Activated CD8-positive, alpha-beta memory T cell treated with anti-CD3 and anti-CD28 coated beads for 24 hours (primary cell): ENCODE measurements at places on chromosomes 6 and 20.

DNA sequence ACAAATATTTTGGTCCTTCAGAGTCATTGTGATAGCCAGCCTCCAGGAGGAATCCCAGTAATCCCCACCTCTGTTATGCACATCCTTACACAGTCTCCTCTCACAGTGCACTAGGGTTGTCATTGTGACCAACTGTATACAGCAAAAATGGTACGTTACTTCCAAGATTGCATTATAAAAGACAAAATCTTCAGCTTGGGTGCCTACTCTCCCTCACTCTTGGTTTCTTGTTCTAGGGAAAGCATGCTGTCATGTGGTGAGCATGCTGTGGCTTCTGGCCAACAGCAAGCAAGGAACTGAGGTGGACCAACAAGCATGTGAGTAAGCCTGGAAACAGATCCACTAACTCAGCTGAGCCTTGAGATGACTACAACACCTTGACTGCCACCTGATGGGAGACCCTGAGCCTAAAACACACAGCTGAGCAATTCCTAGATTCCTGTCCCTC is 130.1 kb upstream of the DST start:
- DNase-seq = no peak

DNA sequence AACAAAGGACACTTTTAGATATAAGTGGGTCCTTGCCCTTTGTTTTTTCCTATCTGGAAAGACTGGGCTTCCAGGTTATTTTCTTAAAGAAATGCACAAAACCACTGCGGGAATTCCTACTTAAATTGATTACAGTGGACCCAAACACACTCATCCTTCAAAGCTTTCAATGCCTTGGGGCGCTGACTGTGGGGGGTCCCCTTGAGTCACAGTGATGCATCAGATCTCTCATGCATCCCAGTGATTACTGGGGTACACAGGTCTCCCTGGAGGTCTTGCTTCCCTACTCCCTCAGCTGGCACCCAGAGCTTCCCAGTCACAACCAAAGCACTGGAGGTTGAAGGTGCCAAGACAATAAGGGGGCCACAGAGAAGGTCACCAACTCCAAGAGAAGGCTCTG is 20.7 kb downstream of the ABHD12 start:
- no peak for DNase-seq

DNA sequence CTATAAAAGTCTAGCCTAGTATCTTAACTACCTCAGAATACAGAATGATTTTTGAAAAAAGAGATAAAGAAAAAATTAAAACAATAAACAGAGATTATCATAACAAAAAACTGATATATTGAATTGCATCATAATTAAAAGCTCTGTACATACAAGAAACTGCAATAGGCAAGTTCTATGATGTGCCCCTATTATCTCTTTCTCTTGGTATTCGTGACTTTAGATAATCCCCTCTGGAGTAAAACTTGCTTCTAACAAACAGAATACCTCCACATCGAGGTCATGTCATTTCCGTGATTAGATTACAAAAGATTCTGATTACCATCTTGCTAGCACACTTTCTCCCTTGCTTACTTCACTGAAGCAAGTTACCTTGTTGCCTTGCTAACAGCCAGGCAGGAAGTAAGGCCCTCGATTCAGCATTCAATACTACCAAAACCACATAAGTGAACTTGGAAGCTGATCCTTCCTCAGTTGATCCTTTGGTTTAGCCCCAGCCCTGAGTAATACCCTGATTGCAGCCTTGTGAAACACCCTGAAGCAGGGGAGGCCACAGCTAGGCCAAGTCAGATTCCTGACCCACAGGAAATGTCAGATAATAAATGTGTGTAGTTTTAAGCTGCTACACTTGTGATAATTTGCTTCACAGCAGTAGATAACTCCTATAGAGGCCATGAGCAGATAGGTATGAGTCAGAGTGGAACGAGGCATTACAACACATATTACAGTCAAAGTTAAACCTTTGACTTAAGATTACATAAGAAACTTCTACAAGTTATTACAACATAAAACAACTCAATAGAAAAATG is 53.7 kb upstream of the TMX4 start:
- DNase-seq = no peak

DNA sequence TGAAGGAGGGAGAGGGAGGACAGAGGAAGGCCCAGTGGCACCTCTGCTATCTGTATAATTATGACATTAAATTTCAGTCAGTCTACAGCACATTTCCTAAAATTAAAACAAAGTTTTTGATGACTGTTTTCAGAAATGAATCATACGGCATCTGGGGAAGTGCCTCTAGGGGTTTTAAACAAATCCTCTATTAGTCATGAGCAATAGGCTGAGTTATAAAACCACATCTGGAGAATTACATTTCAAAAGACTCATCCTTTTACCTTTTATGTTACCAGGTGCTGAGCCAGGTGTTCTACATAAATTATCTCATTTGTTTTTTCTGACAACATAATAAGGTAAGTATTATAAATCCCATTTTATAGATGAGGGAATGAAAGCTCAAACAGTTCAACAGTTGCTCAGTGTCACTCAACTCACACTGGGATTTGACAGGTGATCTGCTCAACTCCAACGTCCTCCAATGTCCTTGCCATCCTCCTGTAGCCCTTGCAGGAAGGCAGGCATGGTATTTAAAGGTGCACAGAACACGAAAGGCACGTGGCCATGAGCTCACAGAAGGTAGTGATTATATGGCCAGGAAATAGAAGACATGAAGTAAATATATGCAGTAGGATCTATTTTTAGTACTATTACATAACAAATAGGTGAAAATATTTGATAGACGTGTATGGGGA is 184.2 kb upstream of the MAN1A1 start:
- no peak for DNase-seq

GRCh38 chr20:831956-832355 is 1.6 kb upstream of the FAM110A start:
- DNase-seq = no peak

DNA sequence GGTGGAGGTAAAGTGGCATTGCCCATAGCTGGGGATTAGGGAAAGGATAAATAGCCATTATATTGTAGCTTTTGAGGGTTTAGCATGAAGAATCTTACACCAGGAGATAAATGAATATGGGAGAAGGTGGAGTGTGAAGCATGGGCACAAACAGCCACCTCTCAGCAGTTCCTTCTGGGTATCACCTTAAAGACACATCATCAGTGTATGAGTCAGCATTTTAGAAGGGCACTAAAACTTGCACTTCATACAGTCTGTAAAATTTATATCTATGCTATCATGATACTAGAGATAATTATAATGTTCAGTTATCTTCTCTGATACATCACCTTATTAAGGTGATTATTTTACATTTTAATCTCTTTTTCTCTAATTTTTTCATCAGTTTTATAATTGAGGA is 25.3 kb downstream of the SLC35A1 start:
- no peak for DNase-seq

- DNase-seq = no peak
These were observed 655.4 kb upstream of the PTCHD4 start for GRCh38 chr6:48766349-48766748.

- DNase-seq = peak; percentile 73
These were observed 97.5 kb downstream of the CDH26 start for GRCh38 chr20:60055740-60056139.

GRCh38 chr20:12941025-12941424 is 67.7 kb upstream of the SPTLC3 start:
- no peak for DNase-seq

GRCh38 chr20:17617868-17618672 is 48.2 kb downstream of the DSTN start:
- no peak for DNase-seq
